ENCODE measurements at places on chromosomes 12 and 14.

DNA sequence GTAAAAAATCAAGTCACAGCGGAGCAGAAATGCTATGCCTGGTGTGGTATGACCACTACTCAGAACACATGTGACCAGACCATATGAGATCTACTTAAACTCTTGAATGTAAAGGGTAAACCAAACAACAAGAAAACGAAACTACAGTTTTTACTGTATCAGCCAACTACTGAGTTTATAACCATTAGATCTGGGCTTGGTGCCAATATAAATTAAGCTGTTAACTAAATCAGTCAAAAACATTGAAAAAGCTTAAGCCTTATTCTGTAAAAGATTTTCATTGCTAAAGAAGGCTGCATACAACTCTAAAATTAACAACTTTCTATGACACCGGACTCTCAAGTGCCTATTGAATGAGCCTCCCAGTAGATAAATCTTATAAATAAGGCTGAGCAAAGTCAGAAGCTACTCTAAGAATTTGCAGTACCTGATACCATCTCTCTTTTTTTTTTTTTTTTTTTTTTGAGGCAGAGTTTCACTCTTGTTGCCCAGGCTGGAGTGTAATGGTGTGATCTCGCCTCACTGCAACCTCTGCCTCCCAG lies 35.4 kb downstream of the SPTLC2 start:
- DNase-seq, result no peak

DNA sequence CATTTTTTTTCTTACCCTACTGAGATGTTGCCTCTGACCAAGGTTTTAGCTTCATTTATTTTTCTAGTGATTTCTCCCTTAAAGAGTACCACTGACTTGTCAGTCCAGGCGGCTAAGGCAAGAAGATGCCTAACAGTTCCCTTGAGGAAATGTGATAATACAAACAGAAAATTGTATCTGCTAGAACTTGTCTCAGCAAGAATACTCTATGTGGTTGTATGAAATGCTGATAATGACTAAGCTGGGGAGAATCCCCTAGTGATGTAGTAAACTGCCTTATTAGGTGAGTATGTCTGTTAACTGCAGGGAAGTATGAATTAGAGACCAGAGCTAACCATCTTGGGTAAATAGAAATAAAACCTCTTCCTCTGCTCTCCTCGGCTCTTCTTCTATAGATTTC lies 6.7 kb downstream of the C12orf54 start:
- DNase-seq, result no peak

GRCh38 chr14:66974397-66975025 lies 214.7 kb upstream of the GARIN2 start:
- DNase-seq, result no peak

- no peak for DNase-seq
Observed at GRCh38 chr12:26065451-26065850, 59.4 kb downstream of the BHLHE41 start.

- DNase-seq, result no peak
Observed at GRCh38 chr14:63295231-63295685, 23.5 kb downstream of the GPHB5 start.

DNA sequence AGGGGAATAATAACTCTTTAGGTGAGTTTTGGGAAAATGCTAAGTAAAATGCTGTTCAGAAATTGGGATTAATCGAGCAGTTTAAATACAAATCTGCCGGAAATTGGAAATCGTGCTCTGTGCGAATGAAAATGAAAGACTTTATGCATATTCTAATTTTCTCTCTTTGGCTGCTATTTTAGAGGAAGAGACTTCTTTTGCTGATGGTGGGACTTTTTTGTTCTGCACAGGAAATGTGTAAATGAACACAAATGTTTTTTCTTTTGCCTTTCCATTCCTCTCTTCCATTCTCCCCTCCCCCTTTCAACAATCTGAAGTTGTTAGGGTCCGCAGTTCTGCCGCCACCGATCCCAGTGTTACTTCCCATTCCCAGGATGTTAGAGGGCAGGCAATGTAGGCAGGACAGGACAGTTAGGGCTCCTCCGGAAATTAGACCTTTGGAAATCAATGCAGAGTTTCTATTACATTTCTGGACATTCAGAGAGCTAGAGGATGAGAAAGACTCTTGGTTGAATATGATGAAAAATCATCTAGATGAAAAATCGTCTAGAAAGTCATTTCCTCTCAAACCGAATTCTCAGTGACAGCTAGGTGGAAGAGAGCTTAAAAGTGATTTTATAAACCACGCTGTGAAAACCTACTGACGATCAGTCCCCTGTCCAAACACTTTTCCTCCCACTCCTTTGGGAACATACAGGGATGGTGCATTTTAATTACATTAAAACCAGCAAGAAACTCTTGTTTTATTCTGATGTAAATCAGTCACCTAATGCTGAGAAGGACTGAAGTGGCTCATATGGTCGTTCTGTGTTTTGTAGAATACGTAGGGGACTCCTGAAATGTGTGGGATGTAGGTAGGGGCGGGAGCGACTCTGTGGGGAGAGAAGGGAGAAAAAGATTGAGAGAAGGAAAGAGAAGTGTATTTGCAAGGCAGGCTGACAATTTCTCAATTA lies 17.8 kb downstream of the FOXG1 start:
- no peak for DNase-seq

DNA sequence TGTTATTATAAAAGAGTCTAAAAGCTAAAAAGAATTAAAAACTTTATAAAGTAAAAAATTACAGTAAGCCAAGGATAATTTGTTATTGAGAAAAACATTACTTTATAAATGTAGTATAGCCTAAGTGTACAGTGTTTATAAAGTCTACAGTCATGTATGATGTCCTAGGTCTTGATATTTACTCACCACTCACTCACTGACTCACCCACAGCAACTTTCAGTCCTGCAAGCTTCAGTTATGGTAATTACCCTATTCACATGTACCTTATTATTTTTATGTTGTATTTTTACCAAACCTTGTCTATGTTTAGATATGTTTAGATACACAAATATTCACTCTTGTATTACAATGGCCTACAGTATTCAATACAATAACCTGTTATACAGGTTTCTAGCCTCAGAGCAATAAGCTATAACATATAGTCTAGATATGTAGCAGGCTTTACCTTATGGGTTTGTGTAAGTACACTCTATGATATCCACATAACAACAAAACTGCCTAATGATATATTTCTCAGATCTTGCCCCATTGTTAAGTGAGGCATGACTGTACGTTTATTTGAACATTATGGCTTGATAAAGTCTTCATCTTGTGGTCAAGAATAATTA lies 113.7 kb upstream of the KITLG start:
- DNase-seq, result no peak

- DNase-seq, result no peak
Observed at GRCh38 chr14:24913021-24913420, 136.9 kb downstream of the STXBP6 start.

GRCh38 chr14:59435987-59436386 lies 29.2 kb downstream of the GPR135 start:
- no peak for DNase-seq

DNA sequence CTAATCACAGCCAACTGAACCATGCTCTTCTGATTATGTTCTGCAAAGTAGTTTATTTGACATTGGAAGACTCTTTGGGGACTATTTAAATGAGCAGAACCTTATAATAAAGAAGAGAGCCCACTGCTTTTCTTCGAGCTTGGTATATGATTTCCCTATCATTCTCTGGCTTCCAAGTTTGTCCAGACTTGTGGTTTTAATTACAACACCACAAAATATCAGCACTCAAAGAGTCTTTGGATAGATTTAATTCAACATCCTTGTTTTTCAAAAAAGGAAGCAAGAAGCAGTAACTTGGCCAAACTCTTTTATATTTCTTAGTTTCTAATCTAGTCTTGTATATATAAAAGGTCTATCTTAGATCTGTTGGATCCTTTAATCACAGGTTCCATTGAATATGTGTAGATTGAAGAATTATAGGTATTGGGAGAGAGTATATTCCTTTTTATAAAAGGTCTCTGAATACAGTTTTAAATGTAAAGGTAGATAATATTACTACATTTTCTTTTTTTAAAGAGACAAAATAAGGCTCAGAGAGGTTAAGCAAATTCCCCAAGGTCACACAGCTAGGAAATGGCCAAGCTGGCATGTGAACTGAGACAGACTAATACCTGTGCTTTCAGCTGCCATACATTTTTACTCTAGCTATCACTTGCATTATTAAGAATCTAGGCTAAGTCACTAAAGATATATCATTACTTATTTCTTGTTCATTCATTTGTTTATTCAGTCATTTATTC lies 172.8 kb downstream of the SSPN start:
- no peak for DNase-seq

DNA sequence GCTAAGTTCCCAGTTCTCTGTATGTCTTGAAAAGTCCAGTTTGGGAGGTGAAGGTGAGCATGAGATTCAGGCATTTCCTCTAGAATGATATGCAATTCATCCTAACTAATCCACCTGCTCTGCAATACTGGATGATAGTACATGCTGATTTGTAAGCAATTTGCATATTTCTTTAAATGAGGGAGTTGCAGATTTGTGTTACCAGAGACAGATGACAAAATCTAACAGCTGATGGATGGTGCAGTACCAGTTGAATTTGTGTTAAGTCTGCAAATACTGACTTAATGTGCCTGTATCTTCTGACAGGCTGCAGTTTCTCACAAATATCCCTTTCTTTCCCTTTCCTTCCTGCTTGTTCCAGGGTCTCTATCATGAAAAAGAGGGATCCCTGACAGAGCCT lies 76.4 kb upstream of the MBIP start:
- no peak for DNase-seq

DNA sequence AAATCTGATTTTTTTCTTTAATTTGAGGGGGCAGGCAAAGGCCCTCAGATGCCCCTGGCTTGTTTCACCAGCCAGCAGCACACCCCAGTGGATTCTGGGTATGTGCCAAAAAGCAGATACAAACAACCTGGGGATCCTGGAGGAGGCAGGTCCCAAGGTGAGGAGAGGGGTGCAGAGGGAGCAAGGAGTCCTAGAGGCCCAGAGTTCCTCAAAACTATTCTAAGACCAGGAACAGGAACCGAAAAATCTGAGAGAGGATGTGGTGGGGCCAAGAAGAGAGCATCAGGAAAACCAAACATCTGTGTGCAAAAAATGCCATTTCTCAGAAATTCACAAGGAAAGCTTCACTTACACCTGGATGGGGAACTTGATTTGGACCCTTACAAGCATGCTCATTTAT lies 8.2 kb downstream of the KCNA5 start:
- no peak for DNase-seq

DNA sequence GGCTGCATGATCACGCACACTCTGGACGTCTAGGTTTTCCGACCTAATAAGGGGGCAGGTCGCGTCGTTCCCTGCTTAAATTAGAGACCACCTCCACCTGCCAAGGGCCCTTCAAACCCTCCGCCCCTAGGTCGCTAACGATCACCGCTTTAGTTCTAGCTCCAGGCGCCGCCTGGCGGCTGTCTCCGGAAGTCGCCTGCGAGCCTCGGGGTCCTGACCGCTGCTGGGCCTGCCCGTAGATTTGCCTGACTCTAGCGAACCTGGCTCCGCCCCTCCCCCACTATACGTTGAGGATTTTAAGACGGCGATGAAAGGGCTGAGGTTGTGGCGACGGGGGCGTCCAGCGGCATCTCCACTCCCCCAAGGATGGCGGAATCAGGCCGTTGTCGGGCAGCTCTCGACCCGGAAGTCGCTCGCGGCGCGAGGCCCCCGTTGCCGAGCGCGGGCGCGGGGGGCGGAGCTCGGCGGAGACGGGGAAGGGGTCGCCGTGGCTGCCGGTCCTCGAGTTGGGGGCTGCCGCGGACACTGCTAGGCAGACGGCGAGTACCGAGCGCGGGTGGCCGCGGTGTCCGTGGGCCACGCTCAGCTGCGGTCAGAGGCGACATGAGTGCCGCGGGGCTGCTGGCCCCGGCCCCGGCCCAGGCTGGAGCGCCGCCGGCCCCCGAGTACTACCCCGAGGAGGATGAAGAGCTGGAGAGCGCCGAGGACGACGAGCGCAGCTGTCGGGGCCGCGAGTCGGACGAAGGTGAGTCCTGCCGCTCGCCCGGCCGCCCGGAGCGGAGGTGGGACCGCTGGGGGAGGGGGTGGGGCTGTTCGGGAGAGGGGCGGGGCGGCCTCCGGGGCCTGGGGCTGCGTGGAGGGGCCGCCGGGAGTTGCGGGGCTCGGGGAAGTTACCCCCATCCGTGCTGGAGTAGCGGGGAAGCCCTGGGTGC lies at the start of gene SUDS3:
Gene SUDS3 (plus strand): TSS at position 467 of the 932 bp plus-strand sequence. CDS start 137 bp downstream, at position 604.
- DNase-seq, result peak; percentile 95

- DNase-seq, result no peak
Observed at GRCh38 chr12:70329728-70330127, 36.4 kb upstream of the KCNMB4 start.

DNA sequence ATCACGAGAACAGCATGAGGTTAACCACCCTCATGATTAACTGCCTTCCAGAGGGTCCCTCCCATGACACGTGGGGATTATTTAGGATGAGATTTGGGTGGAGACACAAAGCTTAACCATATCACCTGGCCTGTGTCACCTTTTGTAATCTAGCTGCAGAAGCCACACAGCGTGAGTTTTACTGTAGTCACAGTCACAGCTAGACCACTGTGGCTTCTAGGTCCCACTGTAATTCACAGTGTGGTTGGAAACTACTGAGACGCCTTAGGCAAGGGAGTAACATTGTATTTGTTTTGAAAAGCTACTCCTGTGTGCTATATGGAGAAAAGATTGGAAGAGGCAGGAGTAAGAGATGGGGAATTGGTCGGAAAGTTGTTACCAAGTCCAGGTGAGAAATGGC lies 46.3 kb upstream of the ASPG start:
- DNase-seq, result no peak

DNA sequence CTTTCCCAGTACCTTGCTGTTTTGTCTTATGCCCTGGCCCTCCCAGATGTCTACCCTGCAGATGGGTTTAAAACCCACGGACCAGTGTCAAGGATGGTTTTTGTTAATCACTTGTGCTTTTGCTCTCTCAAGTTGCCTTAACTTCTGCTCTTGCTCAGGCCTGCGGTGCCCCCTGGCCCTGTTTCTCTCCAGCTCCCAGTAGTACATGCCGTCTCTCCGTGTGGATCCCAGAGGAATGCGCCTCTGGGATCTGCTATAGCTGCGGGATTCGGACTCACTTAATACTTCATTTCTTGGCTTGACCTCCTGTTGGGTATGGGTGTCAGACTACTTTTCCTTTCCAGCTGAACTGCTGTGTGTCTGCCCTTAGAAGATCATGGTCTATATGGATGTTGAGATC lies 14.5 kb downstream of the PLEKHG3 start:
- no peak for DNase-seq

- DNase-seq, result no peak
Observed at GRCh38 chr12:128033473-128033872, 233.5 kb upstream of the TMEM132C start.

- DNase-seq, result no peak
Observed at GRCh38 chr12:53748072-53748840, 3.5 kb downstream of the CISTR start.

Data from activated naive CD4-positive, alpha-beta T cell (primary cell).